Lung (tissue), 17 donors: ENCODE measurements at places on chromosomes 3 and 15. TPM values are rescaled to one million over a fixed set of nuclear protein-coding genes. Genes with fewer than 3 reads are reported as not detected.

GRCh38 chr15:48478581-48478980 lies 147.4 kb downstream of the DUT start:
- DNase-seq = no peak

- no peak for DNase-seq
These were observed 403.7 kb upstream of the AZI2 start for GRCh38 chr3:28752290-28752689.

- peak; percentile 12 for DNase-seq
These were observed 665 bp downstream of the PIGB start for GRCh38 chr15:55319537-55320237.

GRCh38 chr3:124258057-124258500 lies 266.2 kb upstream of the ROPN1 start:
- DNase-seq = no peak

DNA sequence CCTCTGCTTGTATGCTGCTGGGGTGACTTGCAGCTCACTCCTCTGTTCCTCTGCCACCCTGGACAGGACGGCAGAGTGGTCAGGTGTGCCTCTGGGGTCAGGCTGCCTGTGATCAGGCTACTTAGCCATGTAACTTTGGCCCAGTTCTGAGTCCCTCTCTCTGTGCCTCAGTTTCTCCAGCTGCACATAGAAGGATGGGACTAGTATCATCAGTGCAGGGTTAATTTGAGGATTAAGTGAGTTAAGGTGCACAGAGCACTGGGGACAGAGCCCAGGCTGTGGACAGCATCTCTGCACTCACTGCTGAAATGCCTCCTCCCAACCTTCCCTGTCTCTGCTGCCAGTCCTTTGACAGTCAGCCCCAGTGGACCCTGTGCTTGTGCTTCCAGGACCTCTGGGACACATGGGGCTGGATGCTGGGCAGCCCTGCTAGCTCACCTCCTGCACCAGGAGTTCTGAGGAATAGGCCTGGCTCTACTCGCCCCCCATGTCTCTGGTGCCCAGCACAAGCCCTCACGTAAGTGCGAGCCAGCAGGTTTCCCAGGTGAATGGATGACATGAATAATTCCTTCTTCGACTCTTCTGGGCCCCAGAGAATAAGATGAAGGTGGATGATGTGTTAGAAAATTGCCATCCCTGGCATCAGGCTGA lies 19.3 kb upstream of the PRR23E start:
- no peak for DNase-seq

- DNase-seq = no peak
These were observed 127.6 kb downstream of the DUT start for GRCh38 chr15:48458876-48459275.

DNA sequence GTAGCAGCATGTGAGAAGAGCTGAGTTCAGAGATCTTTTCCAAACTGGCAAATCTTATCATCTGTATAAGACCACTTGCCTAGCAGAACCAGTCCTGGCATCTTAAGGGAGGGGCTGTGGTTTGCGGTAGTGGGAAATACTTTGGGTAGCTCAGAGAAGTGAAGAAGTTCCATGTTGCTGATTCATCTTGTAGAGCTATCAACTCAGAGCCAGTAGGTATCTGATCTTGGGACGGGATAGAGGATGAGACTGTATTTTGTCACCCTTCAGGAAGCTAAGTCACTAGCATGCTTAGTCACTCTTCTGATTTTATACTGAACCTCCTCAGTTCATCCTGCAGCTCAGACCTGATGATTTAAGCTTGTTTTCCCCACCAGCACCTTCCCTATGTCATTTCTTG lies 211.4 kb downstream of the NR1D2 start:
- DNase-seq = no peak

GRCh38 chr15:46701896-46702295 lies 1015.4 kb upstream of the SEMA6D start:
- no peak for DNase-seq

- DNase-seq = no peak
These were observed 301.4 kb downstream of the CNTN6 start for GRCh38 chr3:1394188-1394587.

Gene GOLGA6L1
- total RNA-seq = not detected

Gene NAA80
- 4.8 TPM for total RNA-seq
